ENCODE measurements at places on chromosomes 11 and 22.

DNA sequence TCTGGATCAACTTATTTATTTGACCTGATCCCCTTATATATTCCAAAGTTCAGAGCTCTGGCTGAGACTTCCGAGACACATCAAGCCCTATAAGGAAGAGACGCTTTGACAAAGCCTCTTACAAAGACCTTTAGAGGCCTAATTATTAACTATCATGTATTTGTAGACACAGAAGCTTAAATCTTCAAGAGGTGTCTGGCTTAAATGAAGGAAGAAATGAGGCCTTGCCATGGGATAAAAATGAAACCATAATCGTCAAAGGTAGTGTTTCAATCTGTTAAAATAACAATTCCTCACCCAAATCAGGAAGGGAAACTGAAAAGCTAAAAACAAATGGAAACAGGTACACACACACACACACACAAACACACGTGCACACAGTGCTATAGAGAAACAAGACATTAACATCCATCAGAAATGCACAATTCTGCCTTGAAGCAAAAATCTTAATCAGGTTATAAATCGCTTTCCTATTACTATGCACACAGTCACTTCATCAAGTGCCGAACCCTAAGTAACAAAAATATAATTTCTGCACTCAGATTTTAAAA, 50.2 kb downstream of the PITPNB start:
- DNase-seq = no peak

- no peak for DNase-seq
Observed at GRCh38 chr11:31802990-31803812, 7.9 kb downstream of the PAX6 start.

DNA sequence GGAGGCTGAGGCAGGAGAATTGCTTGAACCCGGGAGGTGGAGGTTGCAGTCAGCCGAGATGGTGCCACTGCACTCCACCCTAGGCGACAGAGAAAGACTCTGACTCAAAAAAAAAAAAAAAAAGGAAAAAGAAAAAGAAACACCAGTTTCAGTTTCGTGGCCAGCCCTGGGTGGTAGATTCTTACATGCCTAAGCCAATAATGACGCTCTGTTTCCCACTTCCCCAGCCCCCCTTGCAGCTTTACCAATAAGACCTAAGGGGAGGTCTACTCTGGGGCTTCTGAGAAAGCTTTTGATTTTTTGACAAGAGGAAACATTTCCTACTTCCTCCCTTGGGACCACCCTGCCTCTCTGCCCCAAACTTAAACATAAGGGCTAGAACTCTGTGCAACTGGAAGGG, 30.0 kb upstream of the PTPRJ start:
- peak; percentile 36 for DNase-seq

- DNase-seq = no peak
Observed at GRCh38 chr22:39317084-39317774, 2.2 kb downstream of the RPL3 start.

DNA sequence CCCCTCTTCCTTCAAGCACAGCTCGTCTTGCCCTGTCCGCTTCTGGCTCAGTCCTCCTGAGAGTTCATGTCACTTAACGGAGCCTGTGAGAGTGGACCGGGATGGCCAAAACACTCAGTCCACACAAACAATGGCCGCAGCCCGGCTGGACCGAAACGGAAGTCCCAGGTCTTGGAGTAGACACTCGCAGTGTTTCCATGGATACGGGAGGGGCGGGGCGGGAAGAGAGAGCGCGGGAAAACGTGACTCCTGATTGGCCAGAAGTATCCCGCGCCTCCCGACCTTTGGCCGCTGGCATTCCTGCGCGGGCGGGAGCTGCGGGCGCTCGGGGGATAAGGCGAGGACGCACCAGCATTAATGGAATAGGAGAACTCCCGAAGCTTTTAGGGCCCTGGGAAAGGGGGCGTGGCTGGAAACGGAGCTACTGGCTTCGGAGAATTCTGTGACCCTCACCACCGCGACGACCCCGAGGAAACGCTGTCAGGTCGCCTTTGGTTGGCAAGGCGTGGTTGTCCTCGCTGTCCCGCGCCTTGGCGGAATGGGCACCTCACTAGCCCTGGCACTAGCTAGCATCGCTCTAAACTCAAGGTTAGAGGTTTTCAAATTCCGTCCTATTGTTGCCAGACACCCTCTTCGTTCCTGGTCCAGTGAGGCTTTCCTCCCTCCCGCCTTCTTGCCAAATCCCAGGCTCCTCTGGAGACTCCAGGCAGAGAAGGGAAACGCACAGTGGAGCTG, at the start of the genes NLRP14 and ZNF214:
Gene NLRP14, plus strand, starts transcription at position 297 of the 735 bp plus-strand sequence. CDS start 18,108 bp downstream, outside the sequence.
Gene ZNF214, minus strand, starts transcription at position 164 of the 735 bp plus-strand sequence. CDS start 17,511 bp downstream, outside the sequence.
- no peak for DNase-seq

DNA sequence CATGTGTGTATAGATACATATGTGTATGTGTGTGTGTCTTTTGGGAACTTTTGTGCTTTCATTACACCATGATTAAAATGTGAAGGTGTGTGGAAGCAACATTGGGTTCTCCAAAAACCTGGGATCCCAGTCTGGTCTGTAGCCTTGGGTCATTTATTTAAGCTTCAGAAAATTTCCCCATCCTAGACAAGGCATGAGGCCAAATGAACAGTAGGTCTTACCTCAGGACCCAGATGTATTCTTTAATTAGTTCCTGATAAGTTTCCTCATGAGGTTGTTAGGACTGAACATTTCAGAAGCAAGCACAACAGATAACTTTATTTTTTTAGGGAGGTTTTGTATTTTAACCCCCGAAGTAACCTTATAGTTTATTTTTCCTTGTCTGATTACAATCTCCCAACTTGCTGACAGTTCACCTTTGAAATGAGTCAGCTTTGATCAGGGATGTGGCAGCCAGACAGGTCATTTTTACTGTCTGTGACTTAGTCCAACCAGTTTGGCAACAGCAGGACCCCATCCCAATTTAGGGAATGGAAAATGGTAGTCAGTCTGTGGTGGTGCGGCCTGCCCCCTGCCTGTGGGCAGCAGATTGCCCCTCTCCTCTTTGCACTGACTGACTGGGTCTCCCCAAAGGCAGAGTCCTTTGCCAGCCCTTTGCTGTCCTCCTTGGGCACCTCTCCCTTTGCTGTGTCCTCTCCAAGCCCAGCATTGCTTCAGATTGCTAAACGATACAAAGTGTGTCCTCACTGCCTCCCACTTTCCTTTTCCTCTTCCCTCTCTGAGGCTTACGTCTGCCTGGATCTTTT, 88.3 kb downstream of the NAV2 start:
- no peak for DNase-seq
